T-helper 17 cell (primary cell): ENCODE measurements at places on chromosomes 11 and 22.

DNA sequence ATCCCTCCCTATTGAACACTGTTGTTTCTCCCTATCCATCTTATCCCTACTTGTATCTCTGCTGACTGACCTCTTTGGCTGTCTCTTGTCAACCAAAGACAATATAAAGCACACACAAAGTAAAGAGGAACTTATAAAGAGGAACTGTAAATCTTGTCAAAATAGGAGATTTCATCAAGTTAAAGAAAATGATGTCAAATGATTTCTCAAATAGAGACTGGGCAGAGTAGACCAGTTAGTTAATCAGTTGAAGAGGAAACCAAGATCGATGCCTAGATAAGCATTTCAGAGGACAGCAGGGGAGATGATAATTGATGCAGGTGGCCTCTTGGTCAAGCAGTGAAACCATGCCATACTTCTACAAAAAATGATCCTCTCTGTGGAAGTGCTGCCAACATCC lies 22.7 kb downstream of the KCNQ1OT1 start:
- no peak for DNase-seq

DNA sequence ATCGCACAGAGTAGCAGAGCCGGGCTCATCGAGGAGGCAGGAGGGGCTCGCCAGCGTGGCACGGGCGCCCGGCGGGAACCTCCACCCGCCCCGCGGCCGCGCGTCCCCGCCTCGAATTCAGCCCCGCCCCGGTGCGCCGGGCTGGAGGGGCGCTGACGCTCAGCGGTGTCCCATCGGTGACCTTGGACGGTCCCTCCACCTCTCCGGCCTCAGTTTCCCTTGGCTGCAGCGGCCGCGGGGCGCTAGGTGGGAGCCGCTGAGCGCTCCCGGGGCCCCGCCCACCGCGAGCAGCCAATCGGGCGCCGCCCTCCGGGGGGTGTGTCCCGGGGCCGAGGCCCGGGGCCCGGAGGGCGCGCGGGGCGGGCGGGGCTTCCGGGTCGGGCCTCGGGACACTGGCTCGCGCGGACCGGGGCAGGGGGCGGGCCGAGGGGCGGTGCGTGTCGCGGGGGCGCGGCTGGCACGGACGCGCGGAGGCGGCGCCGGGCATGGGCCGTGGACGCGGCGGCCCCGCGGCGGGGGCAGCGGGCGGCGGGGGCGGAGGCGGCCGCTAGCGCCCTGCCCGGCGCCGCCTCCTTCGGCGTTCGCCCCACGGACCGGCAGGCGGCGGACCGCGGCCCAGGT lies at the start of gene PPARA:
Gene PPARA, plus strand, starts transcription at position 493 of the 621 bp plus-strand sequence. CDS start 47,858 bp downstream, outside the sequence.
- peak; percentile 88 for DNase-seq

GRCh38 chr11:100680070-100680469 lies 7.0 kb upstream of the ARHGAP42 start:
- no peak for DNase-seq

DNA sequence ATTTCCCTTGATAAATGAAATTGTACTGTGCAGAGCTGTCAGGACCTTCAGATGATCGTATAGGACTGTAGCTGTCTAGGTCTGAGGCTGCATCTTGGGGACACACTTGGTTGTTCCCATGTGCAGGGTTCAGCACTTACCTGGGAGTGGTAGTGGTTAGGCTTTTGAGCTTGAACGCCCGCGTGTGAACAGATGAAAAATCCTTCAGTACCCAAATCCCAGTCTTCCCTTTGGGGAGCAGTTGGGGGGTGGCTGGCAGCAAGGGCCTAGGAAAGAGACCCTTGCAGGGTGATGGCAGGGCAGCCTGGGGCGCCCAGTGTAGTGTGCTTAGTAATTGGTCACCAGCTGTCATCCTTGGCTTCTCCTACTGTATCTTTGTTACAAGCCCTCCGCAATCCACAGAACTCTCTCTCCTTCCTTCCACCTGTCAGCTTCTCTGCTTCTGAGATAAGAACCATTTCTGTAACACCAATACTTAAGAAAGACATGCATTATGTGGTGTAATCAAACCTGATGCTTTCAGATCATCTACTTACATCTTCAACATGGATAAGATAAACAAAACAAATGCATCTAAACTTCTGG lies 64.6 kb downstream of the MORC2 start:
- DNase-seq: no peak

GRCh38 chr11:64323373-64323772 lies 5.5 kb downstream of the PRDX5 start:
- no peak for DNase-seq
